Stimulated activated naive CD8-positive, alpha-beta T cell treated with anti-CD3 and anti-CD28 coated beads, Interleukin-15, Interleukin-2, amounts not matched to agents 100 U/mL and 50 U/mL, for 24 hours (primary cell): ENCODE measurements at places on chromosomes 2 and 18.
A peak's percentile ranks its signal among the peaks of the same experiment; 100 is the strongest.

DNA sequence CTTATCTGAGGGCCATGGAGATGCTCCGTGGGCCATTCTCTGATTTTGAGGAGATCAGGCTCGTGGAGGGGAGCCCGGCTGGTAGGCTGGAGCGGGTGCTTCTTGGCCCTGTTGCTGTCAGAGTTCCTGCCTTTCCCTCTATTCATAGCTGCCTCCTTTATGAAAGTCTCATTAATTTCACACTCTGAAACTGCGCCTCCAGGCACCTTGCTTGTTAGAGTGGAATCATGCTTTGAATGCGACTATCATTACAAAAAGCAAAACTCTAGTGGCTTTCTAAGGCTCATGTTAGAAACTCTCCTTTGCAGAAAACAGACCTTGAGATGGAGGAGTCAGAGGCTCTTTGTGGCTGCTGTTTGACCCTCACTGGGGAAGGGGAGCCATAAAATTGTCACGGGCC lies 131.0 kb upstream of the SNTG2 start:
- no peak for DNase-seq

- DNase-seq, result peak; percentile 83
These were observed 779 bp upstream of the TRIB2 start for GRCh38 chr2:12716032-12716281.

GRCh38 chr2:74843899-74844298 lies 10.0 kb downstream of the HK2 start:
- DNase-seq, result no peak

GRCh38 chr2:158619496-158619895 lies 162.7 kb downstream of the PKP4 start:
- DNase-seq, result no peak

DNA sequence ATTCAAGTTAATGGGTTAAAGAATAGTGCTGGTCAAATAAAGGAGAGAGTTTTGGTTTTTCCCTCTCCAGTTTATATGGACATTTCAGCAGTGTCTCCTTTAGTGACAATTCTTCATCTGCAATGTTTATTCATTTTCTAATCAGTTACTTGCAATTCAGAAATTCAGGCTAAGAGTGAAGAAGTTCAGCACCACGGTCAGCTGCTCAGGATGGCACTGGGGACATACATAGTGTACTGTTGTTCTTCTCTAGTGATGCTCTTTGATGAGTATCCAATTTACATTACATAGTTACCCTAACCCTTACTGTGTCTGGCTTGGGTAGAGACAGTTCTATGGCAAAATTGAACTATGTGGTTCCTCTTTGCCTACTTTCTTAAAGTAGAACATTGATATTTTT lies 412.7 kb downstream of the CNTNAP5 start:
- DNase-seq, result no peak

DNA sequence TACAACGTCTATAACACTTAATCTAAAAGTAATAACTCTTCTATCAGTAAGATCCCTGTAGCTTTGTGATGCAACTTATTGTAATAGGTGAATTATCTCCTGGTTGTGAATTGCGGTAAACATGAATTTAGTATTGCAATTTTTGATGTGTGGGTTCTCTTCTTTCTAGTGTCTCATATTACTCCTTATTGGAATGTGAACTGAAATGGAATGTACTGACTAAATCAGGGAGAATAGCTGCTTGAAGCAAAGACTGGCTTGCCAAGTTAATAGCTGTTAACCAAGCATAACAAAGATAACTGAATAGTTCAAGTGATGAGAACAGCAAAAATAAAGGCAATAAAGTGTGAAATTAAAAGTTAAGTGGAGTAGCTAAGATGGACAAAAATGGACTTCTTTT lies 60.5 kb upstream of the TFPI start:
- DNase-seq, result no peak

GRCh38 chr2:34176693-34177092 lies 577.6 kb upstream of the FAM98A start:
- no peak for DNase-seq

DNA sequence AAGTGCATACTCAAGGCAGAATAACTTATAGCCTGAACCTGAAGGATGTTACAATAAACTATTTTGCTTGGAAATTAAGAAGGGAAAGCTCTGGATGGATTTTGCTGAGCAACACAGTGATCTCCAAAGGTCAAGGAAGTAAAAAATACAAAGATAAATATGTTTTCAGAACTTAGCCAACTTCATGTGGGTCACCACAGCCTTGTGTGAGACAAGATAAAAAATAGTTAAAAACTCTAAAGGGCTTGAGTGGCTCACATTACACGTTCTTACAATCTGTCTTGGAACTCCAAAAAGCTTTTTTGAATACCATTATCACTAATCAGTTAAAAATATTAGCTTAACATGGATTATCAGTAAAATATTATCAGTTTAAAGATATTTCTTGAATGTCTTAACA lies 28.9 kb upstream of the MTX2 start:
- DNase-seq, result no peak

- DNase-seq, result no peak
These were observed 542.4 kb upstream of the NRP2 start for GRCh38 chr2:205139822-205140463.

DNA sequence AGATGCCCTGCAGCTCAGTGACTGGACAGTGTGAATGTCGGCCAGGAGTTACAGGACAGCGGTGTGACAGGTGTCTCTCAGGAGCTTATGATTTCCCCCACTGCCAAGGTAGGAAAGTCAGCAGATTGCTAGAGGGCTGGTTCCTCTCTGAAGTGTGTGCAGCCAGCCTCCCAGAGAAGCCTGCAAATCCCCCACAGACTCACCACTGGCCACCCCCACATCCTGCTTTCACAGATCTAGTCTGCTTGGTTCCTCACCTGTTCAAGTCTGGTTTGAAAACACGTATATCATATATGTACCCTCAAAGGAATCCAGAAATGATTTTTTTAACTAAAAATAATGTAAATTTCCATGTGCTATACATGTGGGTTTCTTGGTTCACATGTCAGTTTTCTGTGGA lies 121.1 kb downstream of the LAMA3 start:
- peak; percentile 23 for DNase-seq

DNA sequence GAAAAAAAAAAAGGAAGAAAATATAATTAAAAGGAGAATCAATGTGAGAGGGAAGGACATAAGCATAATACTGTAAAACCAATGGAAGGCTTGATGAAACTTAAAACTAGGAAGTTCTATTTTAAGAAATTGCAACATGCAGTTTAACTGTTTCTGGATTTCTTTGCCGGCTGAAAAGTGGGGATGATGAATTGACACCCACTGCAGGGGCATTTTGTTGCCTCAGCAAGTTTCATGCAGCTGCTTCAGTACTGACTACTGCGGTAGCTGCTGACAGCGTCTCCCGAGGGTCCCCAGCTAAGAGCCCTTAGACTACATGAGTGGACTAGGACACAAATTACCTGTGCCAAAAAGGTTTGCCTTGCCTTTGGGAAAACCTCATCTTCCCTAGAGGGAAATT lies 69.2 kb downstream of the B3GNT2 start:
- DNase-seq, result no peak

GRCh38 chr2:147913701-147914480 lies 69.1 kb downstream of the ACVR2A start:
- DNase-seq, result no peak

DNA sequence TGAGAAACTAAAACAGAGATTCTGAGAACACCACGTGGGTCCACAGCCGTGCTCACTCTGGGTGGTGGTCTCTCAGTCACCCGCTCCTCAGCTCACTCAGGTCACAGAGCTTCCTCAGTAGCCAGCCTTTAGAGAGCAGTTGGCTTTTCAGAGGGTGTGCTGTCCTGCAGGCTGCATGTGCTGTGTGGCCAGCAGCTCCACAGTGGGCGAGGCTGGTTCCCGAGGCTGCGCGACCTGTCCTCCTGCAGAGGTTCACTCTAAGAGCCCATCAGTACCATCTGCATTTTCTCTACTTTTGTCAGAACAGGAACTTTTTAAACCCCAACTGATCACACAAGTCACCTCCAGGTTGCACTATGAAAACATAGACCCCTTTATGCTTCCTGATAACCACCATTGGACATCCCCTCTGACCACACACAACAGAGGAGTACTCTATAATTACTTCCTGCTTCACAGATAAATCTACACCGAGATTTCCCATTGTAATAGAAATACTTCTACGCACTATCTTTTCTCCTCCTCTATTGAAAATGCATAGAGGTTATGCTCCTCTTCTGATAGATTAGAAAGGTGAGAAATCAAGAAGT lies 93.1 kb downstream of the GYPC start:
- no peak for DNase-seq

GRCh38 chr2:70388128-70388527 lies 86.3 kb upstream of the FAM136A start:
- no peak for DNase-seq

GRCh38 chr18:6414118-6414722 lies 491 bp downstream of the L3MBTL4 start:
- DNase-seq, result peak; percentile 61

DNA sequence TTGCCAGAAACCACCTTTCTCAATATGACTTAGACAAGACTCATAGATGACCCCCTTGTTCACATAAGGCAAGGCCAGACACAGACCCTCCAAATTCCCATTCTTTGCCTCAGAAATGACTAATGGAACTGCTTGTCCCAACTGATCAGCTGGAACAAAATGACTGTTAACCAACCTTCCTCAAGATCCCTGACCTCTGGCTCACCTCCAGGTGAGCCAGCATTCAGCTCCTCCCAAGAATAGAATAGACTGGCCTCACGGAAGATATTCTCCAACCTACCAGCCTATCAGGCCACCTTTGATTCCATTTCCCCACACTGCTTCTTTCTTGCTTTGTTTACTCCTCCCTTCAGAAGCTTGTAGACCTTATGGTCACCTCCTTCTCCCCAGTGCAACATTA lies 195.7 kb upstream of the VWC2L start:
- DNase-seq, result no peak

- no peak for DNase-seq
These were observed 24.1 kb downstream of the ST8SIA5 start for GRCh38 chr18:46732801-46733200.

DNA sequence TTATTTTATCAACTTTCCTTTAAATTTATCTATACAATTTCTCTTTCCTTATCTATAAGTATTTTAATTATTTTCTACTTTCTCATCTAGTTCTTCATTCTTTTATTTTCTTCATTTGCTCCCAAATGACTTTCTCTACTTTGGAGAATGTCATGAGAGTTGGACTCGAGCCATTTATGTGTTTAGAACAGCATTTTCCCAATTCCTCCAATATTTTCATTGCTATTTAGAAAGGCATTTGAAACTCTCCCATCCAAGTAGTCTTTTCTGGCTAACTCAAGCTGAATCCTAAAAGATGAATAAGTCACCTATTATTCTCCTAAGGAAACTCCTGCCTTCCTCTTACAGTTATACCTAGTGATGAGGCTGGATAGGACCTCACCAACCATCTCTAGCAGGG lies 15.8 kb upstream of the FEZ2 start:
- no peak for DNase-seq

DNA sequence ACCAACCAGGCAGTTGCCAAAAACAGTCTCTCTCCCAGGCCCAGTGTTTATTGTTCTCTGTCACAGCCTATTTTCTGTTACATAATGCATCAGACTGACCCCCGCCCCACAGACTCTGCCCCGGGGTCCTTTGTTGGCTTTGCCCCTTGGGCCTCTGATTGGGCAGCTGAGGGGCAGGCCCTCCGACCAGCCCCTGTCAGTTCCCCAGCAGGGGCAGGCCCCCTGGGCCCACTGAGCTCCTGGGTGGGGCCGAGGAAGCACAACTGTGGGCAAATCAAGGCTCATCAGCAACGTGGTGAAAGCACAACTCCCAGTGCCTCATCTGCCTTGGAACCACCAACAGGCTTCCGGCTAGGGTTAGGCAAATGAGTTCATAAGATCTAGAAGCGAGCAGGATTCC lies 160.1 kb upstream of the MYCN start:
- no peak for DNase-seq

- no peak for DNase-seq
These were observed 32.5 kb downstream of the WDR33 start for GRCh38 chr2:127778447-127778846.

DNA sequence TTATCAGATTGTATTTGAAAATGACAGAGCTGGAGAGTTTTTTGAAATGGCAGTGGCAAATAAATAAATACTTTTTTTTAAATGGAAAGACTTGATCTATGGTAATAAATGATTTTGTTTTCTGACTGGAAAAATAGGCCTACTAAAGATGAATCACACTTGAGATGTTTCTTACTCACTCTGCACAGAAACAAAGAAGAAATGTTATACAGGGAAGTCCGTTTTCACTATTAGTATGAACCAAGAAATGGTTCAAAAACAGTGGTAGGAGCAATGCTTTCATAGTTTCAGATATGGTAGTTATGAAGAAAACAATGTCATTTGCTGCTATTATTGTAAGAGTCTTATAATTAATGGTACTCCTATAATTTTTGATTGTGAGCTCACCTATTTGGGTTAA lies 30.9 kb downstream of the CD28 start:
- no peak for DNase-seq

DNA sequence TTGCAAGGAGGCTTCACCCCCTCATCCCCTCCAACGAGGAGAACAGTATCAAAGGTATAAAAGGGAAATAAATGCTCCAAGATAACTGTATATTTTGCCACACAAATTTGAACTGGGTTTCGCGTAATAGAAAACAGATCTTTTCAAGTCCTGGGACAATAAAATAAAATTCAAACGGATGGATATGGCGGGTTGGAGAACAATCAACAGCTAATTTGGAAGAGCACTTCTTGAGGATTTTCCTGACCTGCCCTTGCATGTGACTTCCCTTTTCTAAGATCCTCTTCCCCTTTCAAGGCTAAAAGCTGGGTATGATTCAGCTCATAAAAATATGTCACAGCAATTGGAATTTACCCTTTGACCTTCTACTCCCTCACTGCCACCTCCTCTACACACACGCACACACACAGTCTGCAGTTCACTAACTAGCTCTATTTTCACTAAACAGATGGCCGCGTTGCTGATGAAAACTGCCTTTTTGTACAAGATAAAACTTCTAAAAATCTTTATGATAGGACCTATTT lies 386.9 kb downstream of the FIGN start:
- no peak for DNase-seq

GRCh38 chr18:9095297-9096006 lies 7.0 kb upstream of the NDUFV2 start:
- peak; percentile 63 for DNase-seq

DNA sequence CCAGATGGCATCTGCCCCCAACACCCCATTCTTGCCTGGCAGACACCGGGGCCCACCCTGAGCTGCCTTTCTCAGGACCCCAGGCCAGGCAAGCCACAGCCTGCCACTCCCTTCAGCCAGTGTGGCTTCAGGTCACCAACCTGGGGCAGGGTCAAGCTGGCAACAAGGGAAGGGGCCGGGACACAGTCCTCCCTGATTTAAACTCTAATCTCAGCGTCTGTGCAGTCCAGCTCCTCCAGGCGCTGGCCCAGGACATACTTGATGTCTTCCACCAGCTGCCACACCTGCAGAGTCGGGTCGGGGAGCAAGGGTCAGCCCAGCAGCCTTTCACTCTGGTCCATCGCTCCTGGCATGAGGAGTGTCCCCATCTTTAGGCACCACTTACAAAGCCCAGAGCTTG lies 29.0 kb upstream of the ALPP start:
- no peak for DNase-seq

- no peak for DNase-seq
These were observed 101.9 kb downstream of the DNER start for GRCh38 chr2:229612384-229612971.
